ENCODE measurements at places on chromosomes 6 and 20.
A peak's percentile ranks its signal among the peaks of the same experiment; 100 is the strongest.

- peak; percentile 95 for DNase-seq
These were observed 18.1 kb downstream of the OR2B2 start for GRCh38 chr6:27893836-27894807.

DNA sequence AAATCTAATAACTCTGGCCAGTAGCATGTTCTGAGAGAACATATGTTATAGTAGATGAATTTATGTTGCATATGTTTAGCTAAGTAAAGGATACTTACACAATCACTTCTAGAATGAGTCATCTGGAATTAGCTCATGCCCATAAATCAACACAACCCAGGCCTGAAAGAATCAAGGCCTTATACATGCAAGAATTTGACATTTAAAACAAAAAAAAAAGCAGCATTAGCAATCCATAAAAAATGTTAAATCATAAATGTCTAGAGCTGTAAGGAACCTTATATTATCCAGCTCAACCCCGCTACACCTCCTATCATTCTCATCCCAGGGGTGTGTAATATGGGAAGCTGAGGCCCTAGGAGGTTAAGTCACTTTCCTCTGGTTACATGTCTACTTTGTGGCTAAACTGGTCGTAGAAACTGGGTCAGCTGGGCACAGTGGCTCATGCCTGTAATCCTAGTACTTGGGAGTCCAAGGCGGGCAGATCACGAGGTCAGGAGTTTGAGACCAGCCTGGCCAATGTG, 105.2 kb upstream of the CARMIL1 start:
- peak; percentile 83 for DNase-seq

GRCh38 chr6:107173779-107174178, 58.5 kb upstream of the BEND3 start:
- no peak for DNase-seq

GRCh38 chr20:50820515-50821256, 25.8 kb downstream of the BCAS4 start:
- no peak for DNase-seq

DNA sequence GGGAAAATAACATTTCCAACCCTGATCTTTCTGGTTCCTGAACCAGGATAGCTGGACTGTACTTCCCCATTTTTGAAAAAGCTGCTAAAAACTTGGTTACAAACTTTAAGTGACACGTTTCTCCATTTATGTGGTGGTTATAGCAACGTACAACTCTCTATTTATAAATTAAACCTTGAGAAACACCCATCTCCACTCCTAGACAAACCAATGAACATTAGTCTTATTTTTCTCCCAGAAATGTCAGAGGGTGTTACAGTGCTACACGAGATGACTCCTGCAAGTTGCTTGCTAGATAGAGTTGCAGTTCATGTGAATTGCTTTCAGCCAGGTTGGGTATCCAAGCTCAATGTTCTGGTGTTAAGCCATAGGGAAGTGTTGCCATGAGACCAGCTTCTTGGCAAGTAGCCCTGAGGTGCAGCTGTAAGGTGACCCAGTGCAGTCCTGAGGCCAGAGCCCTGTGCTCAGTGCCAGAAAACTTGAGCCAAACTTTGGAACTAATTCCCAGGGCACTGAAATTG, 51.3 kb upstream of the REV3L start:
- peak; percentile 87 for DNase-seq

DNA sequence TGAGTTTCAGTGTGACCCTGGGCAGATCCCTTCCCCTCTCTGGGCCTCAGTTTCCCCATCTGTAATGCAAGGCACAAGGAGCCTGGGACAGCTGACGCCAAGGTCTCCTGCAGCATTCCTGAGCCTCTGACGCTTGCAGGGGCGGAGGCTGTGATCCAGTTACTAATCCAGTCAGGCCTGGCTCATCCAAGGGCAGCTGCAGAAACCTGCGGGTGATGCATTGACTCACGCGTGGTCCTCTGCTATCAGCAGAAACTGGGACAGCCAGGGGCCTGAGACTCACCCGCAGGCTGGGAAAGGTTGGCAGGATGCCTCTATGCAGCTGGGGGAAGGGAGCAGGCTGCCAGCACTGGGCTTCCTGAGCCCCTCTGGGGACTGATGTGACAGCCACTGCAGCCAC, 65.0 kb upstream of the SIRPA start:
- DNase-seq: no peak

- DNase-seq: no peak
These were observed 15.7 kb downstream of the STAU1 start for GRCh38 chr20:49172413-49172812.

DNA sequence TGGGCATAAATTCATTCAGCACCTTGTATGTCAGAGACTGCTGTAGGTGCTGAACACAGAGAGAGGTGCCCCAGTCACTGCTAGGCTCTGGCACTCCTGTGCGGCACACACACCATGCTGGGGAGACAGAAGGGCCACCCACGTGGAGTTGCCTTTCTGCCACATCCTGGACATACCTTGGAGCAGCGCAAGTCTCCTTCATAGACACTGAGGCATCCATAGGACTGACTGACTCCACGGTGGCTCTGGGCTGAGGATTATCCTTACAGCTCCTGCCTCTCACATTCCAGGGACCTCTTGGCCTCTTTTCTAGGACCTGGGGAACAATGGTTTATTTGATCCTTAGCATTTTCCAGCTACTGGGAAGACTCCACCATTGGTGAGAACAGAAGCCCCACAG, 26.0 kb upstream of the SLC22A23 start:
- no peak for DNase-seq

- DNase-seq: peak; percentile 24
These were observed 13.5 kb upstream of the MAFB start for GRCh38 chr20:40702504-40702903.

DNA sequence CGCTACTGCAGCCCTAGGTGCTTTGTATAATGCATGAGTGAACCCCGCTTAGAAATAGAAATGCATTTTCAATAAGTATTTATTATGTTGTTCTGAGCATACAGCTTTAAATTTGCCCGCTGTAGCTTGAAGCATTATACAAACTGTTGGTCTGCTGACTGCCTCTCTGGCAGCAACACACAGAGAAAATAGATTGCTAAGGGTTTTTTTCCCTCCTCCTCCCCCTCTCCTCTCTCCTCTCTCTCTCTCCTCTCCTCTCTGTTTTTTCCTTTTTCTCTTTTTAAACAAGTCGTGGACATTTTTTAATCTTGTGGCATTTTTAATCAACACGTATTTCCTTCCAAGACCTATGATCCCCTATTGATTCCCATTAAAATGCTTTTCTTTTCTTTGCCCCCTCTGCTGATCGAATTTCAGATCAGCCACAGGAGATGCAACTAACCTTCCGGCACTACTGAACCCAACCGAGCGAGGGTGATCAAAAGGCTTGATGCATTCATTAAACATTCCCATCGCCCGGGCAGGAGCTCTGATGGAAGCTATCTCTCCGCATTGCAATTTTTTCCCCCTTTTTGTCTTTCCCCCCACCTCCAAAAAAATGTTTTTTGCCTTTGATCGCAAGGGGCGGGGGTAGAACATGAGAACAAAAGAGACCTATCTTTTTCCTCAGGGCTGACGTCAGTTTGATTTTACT, 90.7 kb upstream of the ARID1B start:
- peak; percentile 63 for DNase-seq

Measured in AML-193 (cell line).